ENCODE measurements at places on chromosomes 4 and X.

DNA sequence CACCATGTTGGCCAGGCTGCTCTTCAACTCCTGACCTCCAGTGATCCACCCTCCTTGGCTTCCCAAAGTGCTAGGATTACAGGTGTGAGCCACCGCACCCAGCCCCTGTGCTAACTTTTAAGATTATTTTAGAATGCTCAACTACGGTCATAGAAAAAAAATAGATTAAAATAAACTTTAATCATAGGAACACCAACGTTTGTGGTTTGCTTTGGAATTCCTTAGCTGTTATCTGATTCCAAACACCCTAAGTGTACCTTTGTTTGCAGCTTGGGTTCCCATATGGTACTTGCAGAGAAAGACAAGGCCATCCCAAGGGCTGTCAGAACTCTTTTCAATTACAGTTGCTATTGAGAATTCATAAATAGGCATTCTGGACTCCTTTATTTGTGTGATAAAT is 90.1 kb upstream of the EFHC2 start:
- DNase-seq, result no peak

DNA sequence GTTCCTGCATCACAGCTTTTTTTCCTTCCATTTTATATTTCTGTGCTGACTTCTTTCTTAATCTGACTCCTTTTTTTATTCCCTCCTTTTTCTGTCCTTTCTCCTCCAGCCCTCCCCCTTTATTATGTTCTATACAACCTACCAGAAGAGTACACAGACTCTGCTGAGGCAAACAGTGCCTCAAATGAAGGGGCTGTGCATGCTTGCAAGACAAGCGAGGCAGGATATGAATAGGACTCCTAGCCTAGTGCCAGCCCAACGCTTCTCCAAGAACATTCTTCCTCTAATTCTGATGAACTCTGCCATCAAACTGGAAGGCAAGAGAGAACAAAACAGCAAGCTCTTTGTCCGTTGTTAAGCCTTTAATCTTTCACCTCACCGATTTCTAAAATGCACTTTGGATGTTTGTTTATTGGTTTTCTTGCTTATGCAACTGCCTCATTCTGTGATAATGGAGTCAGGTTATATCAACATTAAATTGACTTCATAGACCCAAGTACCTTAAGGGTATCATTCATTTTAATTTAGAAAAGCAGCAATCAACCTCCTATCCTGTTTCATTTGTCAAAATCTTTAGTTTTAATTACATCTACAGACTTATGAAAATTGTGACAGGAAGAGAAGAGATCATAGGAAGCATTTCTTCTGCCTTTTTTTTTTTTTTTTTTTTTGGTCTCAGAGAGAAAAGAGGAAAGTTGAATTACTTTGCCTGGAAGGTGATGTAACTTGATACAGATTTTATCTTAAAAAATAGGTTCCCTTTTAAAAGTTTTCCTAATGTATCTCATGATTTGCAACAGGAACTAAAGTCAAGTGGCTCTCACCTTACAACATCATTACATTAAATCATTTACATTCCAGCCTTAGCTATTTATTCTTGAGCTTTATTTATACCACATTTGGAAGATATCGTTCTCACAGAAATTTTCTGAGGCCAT is 284.7 kb upstream of the FTHL17 start:
- DNase-seq, result no peak

- no peak for DNase-seq
Observed at GRCh38 chr4:102420563-102421398, 75.5 kb upstream of the SLC39A8 start.

DNA sequence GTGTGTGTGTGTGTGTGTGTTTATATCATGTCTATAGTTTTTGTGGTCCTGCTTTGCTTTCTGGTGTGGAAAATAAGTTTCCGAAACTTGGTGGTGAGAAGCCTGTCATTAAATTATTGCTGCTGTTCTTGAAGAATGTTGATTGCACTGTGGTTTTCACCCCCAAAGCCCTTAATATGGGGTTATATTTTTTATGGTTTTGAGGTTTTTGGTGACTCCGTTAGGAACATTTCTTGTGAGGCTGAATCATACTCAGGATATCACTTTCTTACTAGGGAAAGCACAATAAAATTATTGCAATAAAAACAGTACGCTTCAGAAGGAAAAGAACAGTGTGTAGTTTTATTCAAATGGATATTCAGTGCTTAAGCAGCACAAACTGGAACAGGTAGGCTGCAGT is 539.1 kb upstream of the MAGEB18 start:
- DNase-seq, result no peak

GRCh38 chrX:104565791-104566680 is at the start of gene IL1RAPL2:
IL1RAPL2 (plus strand) TSS chrX:104566199.
- no peak for DNase-seq

DNA sequence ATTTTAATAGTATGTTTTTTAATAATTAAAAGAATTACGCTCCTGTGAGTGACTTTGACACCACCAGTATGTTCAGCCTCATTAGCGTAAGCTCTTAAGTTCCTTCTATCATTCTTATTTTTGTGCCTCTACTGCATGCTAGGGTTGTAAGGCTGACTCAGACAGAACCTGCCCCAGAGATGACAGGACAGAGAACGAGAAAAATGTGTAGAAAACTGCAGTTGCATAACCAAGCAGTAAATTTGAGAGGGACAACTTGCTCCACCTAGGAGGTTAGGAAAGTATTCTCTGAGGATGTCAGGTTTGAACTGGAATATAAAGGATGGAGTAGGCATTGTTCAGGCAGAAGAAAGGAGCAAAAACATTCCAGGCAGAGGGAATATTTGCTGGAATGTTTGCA is 98.7 kb downstream of the NFKB1 start:
- DNase-seq, result no peak

DNA sequence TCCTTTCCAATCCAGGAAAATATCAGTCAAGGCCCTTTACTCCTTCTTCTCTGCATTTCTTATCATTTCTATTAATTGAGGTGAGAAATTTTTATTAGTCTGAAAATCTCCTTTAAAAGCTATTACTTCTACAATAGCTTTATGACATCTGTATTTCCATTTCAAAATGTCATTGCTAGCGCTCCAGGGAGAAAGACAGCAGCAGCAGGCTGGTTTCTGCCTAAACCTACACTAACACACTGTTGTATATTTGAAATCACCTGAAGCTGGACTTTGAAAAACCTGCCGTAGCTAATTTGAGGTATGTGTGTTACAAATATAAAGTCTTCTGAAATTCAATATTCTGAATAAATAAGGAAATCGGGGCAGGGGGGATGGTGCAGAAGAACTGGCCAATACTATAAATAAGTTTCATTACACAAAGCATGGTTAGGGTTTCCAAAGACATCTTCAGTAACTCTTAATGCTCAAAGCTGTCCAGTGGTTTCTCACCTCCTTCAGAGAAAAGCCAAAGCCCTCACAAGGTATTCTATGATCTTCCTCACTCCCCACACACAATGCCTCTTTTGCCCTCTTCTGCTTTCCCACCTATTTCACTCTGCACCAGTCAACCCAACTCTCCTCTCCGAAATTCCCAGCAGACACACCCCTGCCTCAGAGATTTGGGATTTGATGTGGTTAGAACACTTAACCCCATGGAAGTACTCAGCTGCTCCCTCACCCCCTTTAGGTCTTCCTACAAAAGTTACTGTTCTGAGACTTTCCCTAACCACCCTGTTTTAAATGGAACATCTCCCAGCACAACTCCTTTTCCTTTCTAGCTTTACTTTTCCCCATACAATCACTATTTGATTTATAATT is 122.7 kb downstream of the PPP3CA start:
- DNase-seq, result no peak

DNA sequence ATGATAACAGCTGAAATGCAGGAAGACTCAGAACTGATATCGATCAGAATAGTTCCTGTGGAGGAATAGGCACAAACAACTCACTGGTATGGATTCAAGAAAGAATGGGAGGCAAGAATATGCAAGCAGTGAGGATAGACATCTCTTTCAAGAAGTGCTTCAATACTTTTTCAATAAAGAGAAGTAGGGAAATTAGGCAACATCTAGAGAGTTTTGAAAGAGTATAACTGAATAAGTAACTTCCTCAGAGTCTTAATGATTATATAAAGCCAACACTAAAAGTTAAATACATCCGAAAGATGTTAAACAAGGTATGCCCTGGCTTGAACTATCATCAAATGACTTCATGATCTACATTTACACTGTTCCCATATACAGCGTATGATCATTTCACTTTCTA is 1443.0 kb downstream of the PCDH7 start:
- DNase-seq, result no peak

- no peak for DNase-seq
Observed at GRCh38 chrX:83535417-83536196, 27.5 kb downstream of the POU3F4 start.

DNA sequence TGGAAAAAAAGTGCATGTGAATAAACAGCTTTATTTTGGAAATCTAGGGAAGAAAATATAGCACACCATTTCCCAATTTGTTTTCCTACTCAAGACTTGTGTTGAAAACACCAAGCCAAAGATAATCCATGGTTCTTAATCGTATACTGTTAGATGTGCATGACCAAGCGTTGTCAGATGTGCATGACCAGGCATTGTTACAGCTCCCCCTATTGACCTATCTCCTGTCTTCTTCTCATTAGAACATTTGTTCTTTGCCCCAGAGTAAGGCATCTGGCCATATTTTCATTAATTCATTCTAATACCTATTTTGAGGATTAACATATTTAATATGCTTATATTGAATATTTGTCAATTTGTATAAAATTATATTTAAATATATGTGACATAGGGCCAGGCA is 14.4 kb upstream of the VCX start:
- no peak for DNase-seq

- no peak for DNase-seq
Observed at GRCh38 chr4:3219761-3220475, 29.0 kb upstream of the MSANTD1 start.

- DNase-seq, result no peak
Observed at GRCh38 chr4:2537011-2537830, 774 bp downstream of the FAM193A start.

GRCh38 chrX:150730719-150731118 is 37.5 kb downstream of the MTMR1 start:
- DNase-seq, result no peak

DNA sequence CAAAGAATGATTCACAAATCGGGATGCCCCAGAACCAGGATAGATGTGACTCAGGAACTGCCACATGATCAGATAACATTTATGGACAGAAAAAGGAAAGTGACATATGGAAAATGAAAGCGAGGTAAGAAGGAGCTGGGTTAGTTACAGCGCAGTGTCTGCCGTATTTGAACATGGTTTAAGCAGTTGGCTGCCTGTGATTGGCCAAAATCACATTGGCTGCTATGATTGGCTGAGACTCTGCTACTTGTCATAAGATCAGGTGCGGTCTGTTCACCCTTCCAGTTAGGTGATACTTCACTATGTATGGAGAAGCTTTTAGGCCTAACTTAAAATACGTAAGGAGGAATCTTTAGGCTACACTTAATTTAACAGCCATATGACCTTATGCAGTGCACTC is 322.7 kb upstream of the HAND2 start:
- no peak for DNase-seq

DNA sequence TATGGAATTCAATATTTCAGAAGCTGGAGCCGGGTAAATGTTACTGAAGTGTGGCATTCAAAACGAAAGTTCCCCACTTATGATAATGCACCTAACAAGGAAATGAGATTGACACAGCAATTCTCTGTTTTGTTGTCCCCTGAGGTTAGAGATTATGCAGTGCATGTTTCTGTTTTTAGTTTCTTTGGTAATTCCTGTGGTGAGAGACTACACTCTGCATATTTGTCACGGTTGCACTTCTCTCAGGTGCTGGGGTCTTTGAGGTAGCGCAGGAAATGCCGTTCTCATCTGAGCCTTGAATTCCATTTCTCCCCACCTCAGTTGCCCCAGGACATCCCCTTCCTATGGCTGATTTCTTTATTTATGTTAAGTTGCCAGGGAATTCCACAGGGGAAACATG is 15.3 kb upstream of the BEND4 start:
- no peak for DNase-seq

GRCh38 chr4:127188847-127189246 is 443.9 kb upstream of the INTU start:
- no peak for DNase-seq

- no peak for DNase-seq
Observed at GRCh38 chrX:137430301-137430700, 135.6 kb upstream of the ZIC3 start.

DNA sequence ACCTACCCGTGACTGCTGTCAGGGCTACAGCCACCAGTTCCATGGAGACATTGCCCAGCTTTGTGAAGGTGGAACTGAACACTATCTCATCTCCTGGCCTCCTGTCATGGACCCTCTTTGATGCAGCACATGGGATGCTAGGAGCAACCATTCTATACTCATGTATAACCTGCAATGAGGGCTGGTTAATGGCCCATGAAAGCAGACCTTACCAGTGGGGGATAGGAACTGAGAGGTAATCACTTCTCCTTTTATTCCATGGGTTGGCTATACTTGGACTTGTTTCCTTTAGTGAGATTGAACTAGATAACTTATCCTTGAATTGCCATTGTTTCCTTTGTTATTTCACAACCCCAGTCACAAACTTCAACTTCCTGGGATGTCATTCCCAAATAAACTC is 310.6 kb downstream of the BMPR1B start:
- no peak for DNase-seq

- DNase-seq, result no peak
Observed at GRCh38 chrX:78923198-78924015, 21.8 kb upstream of the P2RY10 start.

DNA sequence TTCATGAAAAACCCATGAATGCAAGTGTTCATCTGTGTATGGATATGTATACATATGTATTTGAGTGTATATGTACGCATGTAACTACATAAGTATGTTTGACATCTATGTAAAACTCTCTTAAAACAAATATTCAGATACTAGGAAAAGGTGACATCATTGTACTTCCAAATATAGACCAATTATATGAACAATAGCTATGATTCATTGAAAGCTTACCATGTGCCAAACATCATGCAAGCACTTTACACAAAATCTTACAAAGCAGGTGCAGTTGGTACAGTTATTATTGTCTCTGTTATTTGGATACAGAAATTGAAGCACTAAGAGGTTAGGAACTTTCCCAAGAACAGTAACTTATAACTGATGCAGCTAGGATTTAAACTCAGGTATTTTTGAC is 21.4 kb downstream of the MAGEB17 start:
- no peak for DNase-seq

GRCh38 chr4:68167706-68168105 is 38.0 kb upstream of the TMPRSS11F start:
- DNase-seq, result no peak

GRCh38 chrX:132748909-132749308 is 209.5 kb downstream of the HS6ST2 start:
- DNase-seq, result no peak

DNA sequence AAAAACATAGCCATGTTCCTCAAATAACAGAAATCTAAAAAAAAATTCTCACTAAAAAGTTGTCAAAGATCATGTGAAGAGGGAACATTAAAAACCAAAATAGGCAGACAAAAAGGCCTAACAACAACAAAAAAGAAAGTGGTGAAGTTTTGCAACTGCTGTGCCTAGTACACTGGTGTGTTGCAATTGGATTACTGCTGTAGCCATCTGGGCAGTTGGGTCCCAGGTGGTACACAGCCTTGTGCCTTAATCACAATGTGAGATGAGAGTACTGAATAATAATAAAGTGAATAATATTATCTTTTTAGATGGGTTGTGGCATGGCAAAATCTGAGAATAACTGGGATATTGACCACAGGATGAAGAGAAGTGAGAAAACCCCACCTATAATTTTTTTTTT is 12.0 kb downstream of the C4orf54 start:
- no peak for DNase-seq

- no peak for DNase-seq
Observed at GRCh38 chr4:40289366-40290188, 45.6 kb upstream of the CHRNA9 start.

- DNase-seq, result no peak
Observed at GRCh38 chr4:183324619-183325018, 2.4 kb upstream of the CLDN24 start.

- no peak for DNase-seq
Observed at GRCh38 chr4:31422006-31422405, 701.8 kb downstream of the PCDH7 start.

All from cortex of kidney (tissue), 1 donor.